Subcutaneous adipose tissue (tissue), 4 donors: ENCODE measurements at places on chromosomes 3 and 15. TPM values are rescaled to one million over a fixed set of nuclear protein-coding genes. Genes with fewer than 3 reads are reported as not detected.

SNRPN gene
- 31.3 TPM for total RNA-seq

SLC49A4 gene
- 27.1 TPM for total RNA-seq

SNUPN gene
- total RNA-seq, result 19.7 TPM

MELTF gene
- total RNA-seq, result 3.8 TPM

CHDH gene
- 0.66 TPM for total RNA-seq

ZIC1 gene
- total RNA-seq, result 3.4 TPM

CYP19A1 gene
- 12.4 TPM for total RNA-seq

GPR149 gene
- not detected for total RNA-seq

KLHL40 gene
- total RNA-seq, result not detected

ACTC1 gene
- 0.44 TPM for total RNA-seq

TOP2B gene
- 85.7 TPM for total RNA-seq

RHCG gene
- 0.82 TPM for total RNA-seq

MAGI1 gene
- total RNA-seq, result 51.2 TPM

CYP8B1 gene
- total RNA-seq, result not detected

PIERCE2 gene
- total RNA-seq, result 4.1 TPM

STAC gene
- total RNA-seq, result 3.1 TPM

ISL2 gene
- not detected for total RNA-seq

RFC4 gene
- 10.2 TPM for total RNA-seq

SENP8 gene
- 2.2 TPM for total RNA-seq

NCEH1 gene
- total RNA-seq, result 13.7 TPM

PIGB gene
- 14.7 TPM for total RNA-seq

HTR3E gene
- not detected for total RNA-seq

TMEM212 gene
- total RNA-seq, result not detected

RASGRP1 gene
- 2.9 TPM for total RNA-seq

GP9 gene
- not detected for total RNA-seq
